ENCODE measurements at places on chromosomes 2 and 18. TPM values are rescaled to one million over a fixed set of nuclear protein-coding genes. Genes with fewer than 3 reads are reported as not detected.

Gene CRYGC
- total RNA-seq = not detected

Gene WDR54
- 59.7 TPM for total RNA-seq

DNA sequence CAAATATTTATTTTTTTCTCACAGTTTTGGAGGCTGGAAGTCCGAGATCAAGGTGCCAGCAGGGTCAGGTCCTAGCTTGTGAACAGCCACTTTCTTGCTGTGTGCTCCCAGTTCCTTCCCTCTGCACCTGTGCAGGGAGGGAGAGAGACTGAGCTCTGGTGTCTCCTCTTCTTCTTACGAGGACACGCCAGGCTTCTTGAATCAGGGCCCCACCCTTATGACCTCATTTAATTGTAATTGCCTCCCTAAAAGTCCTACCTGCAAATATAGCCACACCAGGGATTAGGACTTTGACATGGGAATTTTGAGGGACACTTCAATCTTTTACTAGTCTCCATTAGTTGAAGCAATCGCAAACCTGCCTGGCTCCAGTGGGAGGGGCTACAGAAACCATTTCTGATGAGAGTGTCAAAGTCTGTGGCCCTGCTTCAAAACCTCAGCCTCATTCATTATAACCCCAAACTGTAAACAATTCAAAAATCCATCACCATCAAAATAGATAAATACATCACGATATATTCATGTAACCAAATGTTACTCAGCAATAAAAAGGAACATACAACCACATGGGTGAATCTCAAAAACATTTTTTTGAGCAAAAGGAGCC, 18.2 kb upstream of the SEH1L start:
- DNase-seq = no peak

DNA sequence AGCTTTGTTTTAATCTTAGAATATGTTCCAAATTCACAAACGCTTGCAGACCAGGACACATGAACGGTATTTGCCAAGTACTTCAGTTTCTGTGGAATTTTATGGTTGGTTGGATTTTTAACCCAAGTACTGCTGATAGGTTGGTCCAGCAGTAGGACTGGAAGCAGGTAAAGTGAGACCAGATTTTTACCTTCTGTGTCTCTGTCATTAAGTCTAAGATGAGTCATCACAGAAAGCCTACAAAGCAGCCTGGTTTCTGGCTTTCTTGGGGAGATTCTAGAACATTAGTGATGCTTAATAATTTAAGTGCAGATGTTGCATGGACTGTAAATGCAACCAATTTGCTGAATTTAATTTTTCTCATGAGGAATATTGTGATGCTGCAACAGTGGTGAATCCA, 100.5 kb downstream of the SCG2 start:
- no peak for DNase-seq

DNA sequence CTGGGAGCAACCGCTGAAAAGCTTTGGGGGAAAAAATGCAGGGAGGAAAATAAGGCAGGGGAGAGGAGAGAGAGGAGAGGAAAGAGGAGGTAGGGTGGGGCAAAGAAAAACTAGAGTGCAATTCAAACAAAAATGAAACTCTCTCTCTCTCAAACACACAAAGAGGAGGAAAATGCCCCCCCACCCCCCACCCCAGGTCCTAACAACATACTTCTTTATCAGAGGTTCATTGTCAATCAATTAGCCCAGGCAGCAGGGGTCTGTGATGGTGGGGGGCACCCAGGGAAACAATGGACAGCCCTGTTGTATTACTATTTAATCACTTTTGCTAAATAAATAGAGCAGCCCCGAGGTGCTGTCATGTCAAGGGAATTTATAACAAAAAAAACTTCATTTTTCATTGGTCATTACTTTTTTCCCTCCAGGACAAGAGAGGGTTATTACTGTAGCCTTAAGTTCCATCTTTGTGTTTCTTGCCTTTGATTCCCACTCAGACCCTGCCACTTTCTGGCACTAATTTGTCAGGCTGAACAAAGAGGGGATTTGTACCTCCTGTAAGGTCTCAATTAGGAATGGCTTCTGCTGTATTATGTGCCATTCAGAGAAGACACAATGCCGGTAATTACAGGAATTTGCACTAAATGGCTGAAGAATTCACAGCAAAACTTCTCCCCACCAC, 55.0 kb downstream of the PLEKHM3 start:
- no peak for DNase-seq

- DNase-seq = no peak
These were observed 128.5 kb upstream of the SH3BP4 start for GRCh38 chr2:234823196-234823876.

- no peak for DNase-seq
These were observed 1.8 kb upstream of the AGBL5 start for GRCh38 chr2:27049422-27050280.

DNA sequence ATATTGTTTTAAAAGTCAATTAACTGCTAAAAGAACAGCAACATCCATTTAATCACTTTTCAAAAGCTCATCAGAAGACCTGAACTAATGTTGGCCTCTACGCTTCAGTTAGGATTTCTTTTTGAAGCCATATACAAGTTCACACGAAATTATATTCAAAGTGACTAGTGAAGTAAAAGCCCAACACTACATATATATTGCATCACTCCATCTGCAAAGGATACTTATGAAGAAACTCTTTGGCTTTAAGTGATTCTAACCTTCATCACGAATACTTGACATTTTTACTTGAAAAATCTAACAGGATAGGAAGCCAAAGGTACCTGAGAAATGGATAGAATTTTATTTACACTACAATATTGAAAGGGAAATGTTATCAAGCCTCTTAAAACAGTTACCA, 50.4 kb downstream of the LRPPRC start:
- no peak for DNase-seq

DNA sequence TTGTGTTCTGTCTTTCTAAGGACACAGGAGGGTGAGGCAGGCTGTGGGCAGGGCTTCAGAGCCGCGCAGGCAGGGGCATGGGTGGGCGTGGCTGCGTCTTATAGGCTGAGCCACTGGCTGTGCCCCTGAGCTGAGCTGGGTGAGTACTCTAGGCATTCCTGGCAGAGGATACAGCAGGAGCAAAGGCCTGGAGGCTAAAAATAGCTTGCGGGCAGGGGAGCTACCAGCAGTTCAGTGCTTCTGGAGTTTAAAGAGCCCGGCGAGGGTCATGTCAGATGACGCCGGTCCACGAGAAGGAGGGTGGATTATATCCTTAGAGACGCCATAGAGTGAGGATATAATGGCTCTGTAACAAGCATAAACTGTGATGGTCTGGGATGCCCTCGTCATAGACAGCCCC, 31.5 kb upstream of the PDIA6 start:
- no peak for DNase-seq

DNA sequence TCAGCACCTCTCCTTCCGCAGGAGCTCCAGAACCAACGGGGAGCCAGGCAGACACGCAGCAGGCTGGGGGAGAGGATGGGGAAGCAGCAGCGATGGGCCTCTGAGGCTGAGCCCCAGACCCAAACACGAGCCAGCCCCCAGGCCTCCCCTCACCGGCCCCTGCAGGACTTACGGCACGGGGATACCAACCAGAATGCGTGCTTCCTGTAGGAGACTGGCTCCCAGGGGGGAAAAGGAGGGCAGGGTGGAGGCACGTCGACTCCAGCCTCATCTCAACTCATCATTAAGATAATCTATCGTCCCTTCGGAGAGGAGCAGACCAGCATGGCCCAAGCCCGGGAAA, 495.1 kb upstream of the MYT1L start:
- no peak for DNase-seq

- DNase-seq = no peak
These were observed 135.0 kb upstream of the ALKAL2 start for GRCh38 chr2:422676-423435.

GRCh38 chr2:150417278-150417677, 70.2 kb downstream of the RND3 start:
- DNase-seq = no peak

DNA sequence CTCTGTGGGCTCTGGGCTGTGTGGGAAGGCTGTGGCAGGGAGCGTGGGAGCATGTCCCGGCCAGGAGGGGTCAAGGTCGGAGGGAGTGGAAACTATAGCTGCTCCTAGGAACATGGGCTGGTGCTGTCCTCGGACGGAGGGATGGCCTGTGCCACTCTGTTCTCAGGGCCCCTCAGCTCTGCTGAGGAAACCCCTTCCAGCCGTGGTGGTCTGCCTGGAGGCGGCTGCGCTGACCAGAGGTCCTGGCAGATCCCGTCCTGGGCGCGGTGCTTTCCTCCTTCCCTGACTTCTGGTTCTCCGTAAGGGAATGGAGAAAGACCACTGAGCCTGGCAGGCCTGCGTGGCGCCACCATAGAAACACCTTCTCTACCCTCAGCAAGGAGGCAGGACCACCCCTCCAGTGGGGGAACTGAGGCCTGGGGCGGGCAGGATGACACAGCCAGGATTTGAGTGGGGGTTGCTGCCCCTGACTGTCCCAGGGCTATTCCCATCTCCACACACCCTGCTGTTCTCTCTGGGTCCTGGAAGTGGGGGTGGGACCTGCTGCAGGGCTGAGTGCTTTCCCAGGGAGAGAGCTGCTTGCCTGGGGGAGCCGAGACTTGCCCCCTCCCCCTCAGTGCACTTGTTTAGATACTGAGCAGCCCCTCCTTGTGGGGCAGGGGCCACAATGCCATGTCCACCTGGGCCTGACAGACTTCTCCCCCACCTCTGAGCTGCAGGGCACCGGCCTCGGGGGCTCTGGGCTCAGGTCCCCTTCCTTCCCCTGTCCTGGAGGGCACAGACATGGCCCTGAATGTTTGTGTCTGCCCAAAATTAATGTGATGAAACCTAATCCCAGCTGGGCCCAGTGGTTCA, 301.0 kb upstream of the HS6ST1 start:
- DNase-seq = no peak

DNA sequence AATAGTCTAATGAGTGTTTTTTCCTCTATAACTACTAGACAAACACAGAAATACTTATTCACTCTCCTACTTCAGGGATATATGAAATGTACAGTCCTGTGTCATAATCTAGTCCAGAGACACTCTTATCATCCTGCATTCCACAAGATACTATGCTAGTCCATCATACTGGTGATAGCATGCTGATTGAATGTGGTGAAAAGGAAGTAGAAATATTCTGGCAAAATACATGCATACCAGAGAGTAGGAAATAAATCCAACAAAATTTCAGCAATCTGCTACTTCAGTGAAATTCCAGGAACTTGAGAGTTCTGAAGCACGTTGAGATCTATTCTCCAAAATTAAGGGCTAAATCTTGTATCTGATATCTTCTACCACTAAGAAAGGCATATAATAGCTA, 353.9 kb downstream of the PID1 start:
- DNase-seq = no peak

- DNase-seq = no peak
These were observed 53.9 kb downstream of the ZNF516 start for GRCh38 chr18:76441002-76441667.

GRCh38 chr2:109466674-109467575, 146.8 kb downstream of the SEPTIN10 start:
- no peak for DNase-seq

- no peak for DNase-seq
These were observed 9.5 kb upstream of the SLC35F6 start for GRCh38 chr2:26754539-26754938.
